ENCODE measurements at places on chromosomes 12 and 14. TPM values are rescaled to one million over a fixed set of nuclear protein-coding genes. Genes with fewer than 3 reads are reported as not detected.

The TAS2R14 gene
- 1.3 TPM for total RNA-seq

GRCh38 chr14:92641306-92641705 lies 107.1 kb downstream of the LGMN start:
- H3K4me1 ChIP-seq = no peaks in the 10 kb centered on the region
- no peak overlapping the region for H3K27ac ChIP-seq
- H3K4me3 ChIP-seq = no peak overlapping the region
- peaks cover 18% of the 10 kb centered on the region for H3K27me3 ChIP-seq
- H3K36me3 ChIP-seq = no peaks in the 10 kb centered on the region
- no peak for DNase-seq

DNA sequence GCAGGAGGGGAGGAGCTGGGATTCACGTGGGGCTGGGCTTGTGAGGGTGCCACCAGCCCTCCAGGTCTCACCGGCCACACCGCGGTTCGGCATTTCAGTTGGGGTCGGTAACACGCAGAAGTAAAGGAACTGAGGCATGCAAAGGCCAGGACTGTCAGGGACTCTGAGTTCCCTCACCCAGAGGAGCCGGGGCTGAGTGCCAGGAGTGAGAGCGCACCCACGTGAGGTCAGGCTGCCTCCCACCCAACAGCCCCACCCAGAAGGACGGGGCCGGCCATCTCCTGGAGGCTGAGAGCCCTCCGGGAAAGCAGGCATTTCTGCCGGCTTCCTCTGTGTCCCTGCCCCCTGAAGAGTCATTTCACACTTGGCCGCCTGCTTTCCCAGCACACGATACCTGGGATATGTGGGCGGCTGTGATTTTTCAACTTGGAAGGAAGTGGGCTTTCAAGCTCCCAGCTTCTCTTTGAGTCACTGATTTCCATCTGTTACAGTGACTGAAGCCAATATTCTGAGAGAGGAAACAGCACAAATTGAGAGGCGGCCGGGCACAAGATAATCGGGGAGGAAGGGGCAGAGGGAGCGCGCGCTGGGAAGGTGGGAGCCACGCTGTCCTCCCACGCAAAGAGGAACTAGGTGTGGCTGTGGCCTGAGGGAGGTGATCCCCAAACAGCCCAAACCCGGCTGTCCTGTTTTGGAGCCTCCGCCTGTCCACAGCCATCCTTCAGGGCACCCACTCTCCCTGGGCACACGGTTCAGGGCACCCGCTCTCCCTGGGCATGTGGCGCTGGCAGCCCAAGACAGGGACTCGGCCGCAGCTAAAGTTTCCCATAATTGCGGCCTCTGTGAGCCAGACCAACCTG lies 19.0 kb downstream of the GALNT9 start:
- H3K27ac ChIP-seq = no peak overlapping the region
- DNase-seq = no peak
- no peaks in the 10 kb centered on the region for H3K36me3 ChIP-seq
- no peaks in the 10 kb centered on the region for H3K4me1 ChIP-seq
- no peaks in the 10 kb centered on the region for H3K27me3 ChIP-seq
- no peak overlapping the region for H3K4me3 ChIP-seq

DNA sequence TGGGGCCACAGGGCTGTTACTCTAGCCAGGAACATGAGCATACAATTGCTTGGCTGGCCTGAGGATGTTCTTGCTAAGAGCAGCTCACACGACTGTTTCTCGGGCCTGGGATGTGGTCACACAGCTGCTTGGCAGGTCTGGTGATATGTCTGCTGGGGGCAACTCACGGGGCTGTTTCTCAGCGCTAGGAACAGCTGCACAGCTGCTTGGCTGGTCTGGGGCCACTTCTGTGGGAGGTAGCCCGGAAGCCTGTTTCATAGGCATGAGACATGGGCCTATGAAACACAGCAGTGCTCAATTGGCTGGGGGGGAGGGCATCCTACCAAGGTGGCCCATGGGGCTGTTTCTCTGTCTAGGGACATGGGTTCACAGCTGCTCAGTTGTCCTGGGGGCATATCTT lies 73.4 kb upstream of the DDHD1 start:
- H3K4me3 ChIP-seq = no peak overlapping the region
- no peak for DNase-seq
- H3K27me3 ChIP-seq = no peaks in the 10 kb centered on the region

The TAS2R42 gene
- not detected for total RNA-seq

DNA sequence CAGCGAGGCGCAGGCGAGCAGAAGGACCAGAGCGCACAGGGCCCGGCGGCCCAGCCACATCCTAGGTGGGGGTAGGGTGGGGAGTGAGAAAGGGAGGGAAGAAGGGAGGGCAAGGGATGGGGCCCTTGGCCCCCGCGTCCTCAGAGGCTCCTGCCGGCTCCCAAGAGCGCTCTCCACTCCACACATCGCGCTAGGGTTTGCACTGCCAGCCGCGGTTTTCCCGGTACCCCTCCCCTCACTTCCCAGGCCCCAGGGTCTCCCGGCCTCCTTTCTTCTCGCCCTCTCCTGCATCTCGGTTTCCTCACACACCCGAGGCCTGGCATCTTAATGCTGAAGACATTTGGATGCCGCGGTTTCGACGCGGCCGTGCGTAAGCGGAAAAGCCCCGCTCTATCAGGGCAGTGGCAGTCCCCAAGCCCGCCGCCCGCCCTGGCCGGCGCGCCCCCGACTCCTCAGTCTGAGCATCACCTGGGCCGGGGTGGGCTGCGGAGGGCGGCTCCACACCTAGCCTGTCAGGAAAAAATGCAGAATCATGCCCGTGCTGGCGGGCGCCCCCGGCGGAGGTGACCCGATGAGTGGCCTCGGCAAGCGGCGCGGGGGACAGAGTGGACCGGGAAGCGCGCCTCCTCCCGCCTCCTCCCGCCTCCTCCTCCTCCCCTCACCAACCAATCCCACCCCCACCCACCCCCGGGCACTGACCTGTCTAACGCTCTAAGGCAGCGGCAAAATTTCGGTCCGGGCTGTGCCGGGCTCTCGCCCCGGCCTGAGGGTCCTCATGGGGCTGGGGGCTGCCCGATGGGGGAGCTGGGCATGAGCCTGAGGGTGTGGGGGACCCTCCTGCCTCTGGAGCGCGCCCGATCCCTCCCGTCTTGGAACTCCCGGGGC lies 686 bp downstream of the B4GALNT1 start:
- H3K4me3 ChIP-seq = peak overlapping the region; percentile 73
- no peaks in the 10 kb centered on the region for H3K4me1 ChIP-seq
- H3K27me3 ChIP-seq = peaks cover 83% of the 10 kb centered on the region
- peak; percentile 87 for DNase-seq
- H3K27ac ChIP-seq = no peak overlapping the region

- DNase-seq = no peak
- peaks cover 55% of the 10 kb centered on the region for H3K27me3 ChIP-seq
- H3K4me1 ChIP-seq = no peaks in the 10 kb centered on the region
- no peak overlapping the region for H3K27ac ChIP-seq
- H3K36me3 ChIP-seq = no peaks in the 10 kb centered on the region
Measured at GRCh38 chr14:72894323-72894622, 372 bp upstream of the DPF3 start.

The TCL1B gene
- 0.42 TPM for total RNA-seq

The PRICKLE1 gene
- total RNA-seq = 20.6 TPM

GRCh38 chr12:57840726-57841125 lies 5.8 kb downstream of the CTDSP2 start:
- DNase-seq = no peak
- H3K4me1 ChIP-seq = peaks cover 37% of the 10 kb centered on the region
- no peaks in the 10 kb centered on the region for H3K27me3 ChIP-seq
- peak overlapping the region; percentile 6 for H3K4me3 ChIP-seq
- H3K27ac ChIP-seq = no peak overlapping the region

DNA sequence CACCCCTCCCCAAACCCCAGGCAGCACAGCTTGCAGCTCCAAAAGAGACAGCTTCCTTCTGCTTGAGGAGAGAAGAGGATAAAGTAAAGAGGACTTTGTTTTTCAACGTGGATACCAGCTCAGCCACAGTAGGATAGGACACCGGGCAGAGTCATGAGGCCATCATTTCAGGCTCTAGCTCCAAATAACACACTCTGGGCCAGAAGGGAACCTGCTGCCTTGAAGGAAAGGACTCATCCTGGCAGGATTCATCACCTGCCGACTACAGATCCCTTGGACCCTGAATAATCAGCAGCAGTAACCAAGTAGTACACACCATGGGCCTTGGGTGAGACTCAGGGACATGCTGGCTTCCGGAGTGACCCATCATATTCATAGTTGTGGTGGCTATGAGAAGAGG lies 10.4 kb upstream of the CKAP4 start:
- no peak overlapping the region for H3K27ac ChIP-seq
- peak; percentile 20 for DNase-seq
- no peaks in the 10 kb centered on the region for H3K36me3 ChIP-seq
- H3K4me1 ChIP-seq = no peaks in the 10 kb centered on the region

GRCh38 chr12:6956021-6956727 lies 5.0 kb downstream of the PTPN6 start:
- no peak overlapping the region for H3K4me3 ChIP-seq
- H3K4me1 ChIP-seq = no peaks in the 10 kb centered on the region
- no peaks in the 10 kb centered on the region for H3K27me3 ChIP-seq
- no peak overlapping the region for H3K27ac ChIP-seq
- no peaks in the 10 kb centered on the region for H3K36me3 ChIP-seq

- H3K36me3 ChIP-seq = peaks cover 27% of the 10 kb centered on the region
- H3K27me3 ChIP-seq = no peaks in the 10 kb centered on the region
- no peaks in the 10 kb centered on the region for H3K4me1 ChIP-seq
- H3K4me3 ChIP-seq = no peak overlapping the region
Measured at GRCh38 chr12:8057839-8058238, 8.3 kb downstream of the C3AR1 start.

The CCDC175 gene
- total RNA-seq = not detected

DNA sequence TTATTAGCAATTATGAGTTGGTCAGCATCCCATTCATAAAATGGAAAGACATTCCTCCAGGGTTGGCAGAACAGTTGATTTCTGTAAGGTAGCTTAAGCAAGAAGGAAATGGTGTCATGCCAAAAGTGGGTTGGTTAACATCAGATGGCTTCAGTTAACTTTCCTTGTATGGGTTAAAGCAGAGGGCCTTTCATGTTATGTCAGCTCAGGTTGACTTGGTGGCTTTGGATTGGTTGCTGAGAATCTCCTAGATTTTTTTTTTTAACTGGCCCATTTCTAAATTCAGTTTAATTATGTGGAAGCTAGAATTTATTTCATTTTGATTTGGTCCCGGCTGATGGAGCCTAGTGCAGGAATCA lies 87.8 kb downstream of the BBS10 start:
- no peaks in the 10 kb centered on the region for H3K36me3 ChIP-seq
- H3K27me3 ChIP-seq = peaks cover 17% of the 10 kb centered on the region
- H3K4me3 ChIP-seq = no peak overlapping the region
- H3K27ac ChIP-seq = no peak overlapping the region

DNA sequence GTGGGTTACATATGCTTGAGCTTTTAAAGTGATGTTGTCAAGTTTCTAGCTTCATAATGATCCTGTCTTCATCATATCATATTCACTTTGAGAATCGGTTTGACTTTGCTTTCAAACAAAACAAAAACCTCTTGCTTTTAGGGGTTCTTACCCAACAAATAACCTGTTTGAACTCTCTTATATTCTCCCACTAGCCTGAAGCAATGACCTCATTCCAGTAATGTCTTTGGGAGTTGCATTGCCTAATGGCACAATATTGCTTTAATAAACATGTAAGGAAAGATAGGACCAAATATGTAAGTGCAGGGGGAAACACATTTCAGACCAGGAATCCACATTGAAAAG lies 27.7 kb downstream of the WBP11 start:
- no peaks in the 10 kb centered on the region for H3K27me3 ChIP-seq
- no peak overlapping the region for H3K27ac ChIP-seq
- H3K4me1 ChIP-seq = no peaks in the 10 kb centered on the region
- no peaks in the 10 kb centered on the region for H3K36me3 ChIP-seq

- H3K27ac ChIP-seq = no peak overlapping the region
- no peaks in the 10 kb centered on the region for H3K36me3 ChIP-seq
- no peaks in the 10 kb centered on the region for H3K4me1 ChIP-seq
- no peak overlapping the region for H3K4me3 ChIP-seq
Measured at GRCh38 chr14:66015071-66015780, 470.9 kb upstream of the CCDC196 start.

DNA sequence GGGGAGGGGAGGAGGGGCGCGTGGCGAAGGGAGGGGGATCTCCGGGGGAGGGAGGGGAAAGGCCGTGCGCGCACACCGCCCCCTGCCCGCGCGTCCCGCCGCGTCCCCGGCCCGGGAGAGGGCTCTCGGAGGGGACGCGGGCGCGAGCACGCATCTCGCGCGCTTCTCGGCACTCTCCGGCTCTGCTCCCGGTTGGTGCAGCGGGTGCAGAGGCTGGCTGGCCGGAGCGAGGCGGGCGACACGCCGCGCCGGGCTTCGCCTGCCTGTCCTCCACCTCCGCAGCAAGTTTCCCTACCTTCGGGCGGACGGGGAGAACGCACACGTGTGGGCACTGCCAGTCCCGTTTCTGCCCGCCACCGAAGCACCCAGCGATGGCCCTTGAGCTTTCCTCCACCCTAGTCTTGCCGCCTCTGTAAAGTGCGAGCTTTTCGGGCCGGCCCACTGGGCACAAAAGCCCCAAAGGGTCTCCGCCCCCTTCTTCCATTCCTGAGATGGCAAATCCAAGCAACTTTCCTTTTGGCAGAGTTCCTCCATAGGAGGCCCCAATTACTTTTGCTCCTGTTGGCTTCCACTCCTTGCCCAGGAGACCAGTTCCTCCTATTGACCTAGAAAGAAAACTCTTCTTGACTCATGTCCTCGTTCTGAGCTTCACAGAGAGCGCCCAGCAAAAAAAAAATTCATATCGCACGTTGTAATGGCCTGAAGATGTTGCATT lies 363 bp upstream of the CSAD start:
- H3K4me3 ChIP-seq = peak overlapping the region; percentile 92
- peaks cover 46% of the 10 kb centered on the region for H3K36me3 ChIP-seq
- DNase-seq = peak; percentile 93

GRCh38 chr12:66584673-66585072 lies 94.2 kb downstream of the GRIP1 start:
- no peak overlapping the region for H3K4me3 ChIP-seq
- H3K36me3 ChIP-seq = no peaks in the 10 kb centered on the region
- H3K27ac ChIP-seq = no peak overlapping the region
- DNase-seq = no peak

DNA sequence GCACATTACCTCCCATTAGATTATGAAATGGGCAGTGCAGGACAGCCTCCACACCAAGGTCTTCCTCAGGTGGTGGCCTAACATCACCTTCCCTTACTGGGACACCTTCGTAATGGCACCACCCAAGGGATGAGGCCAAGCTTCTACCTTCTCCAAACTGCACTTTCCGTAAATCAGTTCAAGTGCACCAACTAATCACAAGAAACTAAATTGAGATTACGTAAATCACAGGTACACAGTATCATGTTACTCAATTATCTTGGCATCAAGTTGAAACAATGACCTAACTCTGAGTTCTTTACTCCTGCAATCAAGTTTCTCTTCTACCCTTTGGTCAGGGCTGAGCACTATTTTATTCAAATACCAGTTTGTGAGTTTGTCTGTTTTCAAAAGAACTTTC lies 13.8 kb downstream of the SLC41A2 start:
- H3K4me3 ChIP-seq = no peak overlapping the region
- DNase-seq = no peak
- H3K27me3 ChIP-seq = peaks cover 5% of the 10 kb centered on the region
- no peaks in the 10 kb centered on the region for H3K36me3 ChIP-seq
- H3K4me1 ChIP-seq = no peaks in the 10 kb centered on the region
- H3K27ac ChIP-seq = no peak overlapping the region
